ENCODE measurements at places on chromosomes 1 and 21. TPM values are rescaled to one million over a fixed set of nuclear protein-coding genes. Genes with fewer than 3 reads are reported as not detected.

RHD gene
- not detected for total RNA-seq

PLCH2 gene
- 0.58 TPM for total RNA-seq

DNA sequence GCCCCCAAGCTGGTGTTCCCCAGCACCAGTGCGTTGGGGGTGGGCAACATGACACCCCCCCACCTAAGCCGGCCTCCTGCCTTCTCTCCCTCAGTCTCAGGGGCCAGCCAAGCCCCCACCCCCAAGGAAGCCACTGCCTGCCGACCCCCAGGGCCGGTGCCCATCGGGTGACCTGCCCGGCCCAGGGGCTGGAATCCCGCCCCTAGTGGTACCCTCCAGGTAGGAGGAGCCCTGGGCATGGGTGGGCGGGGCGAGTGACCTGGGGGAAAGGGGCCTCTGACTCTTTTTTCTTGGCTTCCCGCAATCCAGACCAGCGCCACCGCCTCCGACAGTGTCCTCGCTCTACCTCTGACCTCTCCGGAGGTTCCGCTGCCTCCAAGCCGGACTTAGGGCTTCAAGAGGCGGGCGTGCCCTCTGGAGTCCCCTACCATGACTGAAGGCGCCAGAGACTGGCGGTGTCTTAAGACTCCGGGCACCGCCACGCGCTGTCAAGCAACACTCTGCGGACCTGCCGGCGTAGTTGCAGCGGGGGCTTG, 1.3 kb upstream of the EFNA4 start:
- no peak for DNase-seq

- no peak for DNase-seq
Measured at GRCh38 chr1:89941110-89941766, 53.7 kb upstream of the ZNF326 start.
